ENCODE measurements at places on chromosomes 7 and 10.
A peak's percentile ranks its signal among the peaks of the same experiment; 100 is the strongest.

DNA sequence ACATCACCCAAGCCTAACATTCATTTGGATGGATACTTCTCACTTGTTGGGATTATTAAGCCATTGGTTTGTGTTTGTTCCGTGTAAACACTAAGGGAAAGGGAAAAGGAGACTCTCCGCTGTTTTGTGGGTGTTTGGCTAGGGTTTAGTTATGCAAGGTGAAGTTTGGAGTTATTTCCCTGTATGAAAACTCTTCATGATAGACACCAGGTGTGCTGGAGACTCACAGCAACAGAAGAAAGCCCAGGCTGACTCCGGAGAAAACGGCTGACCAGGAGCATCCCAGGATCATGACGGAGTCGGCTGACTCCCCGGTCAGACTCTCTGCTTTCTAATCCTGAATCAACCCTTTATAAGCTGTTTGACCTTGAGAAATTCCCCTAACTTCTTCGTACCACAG is 94.1 kb upstream of the KLF6 start:
- no peak for DNase-seq

GRCh38 chr10:81444242-81444929 is 430.6 kb upstream of the NRG3 start:
- no peak for DNase-seq

- no peak for DNase-seq
Observed at GRCh38 chr7:33061282-33061937, 1.2 kb downstream of the NT5C3A start.

DNA sequence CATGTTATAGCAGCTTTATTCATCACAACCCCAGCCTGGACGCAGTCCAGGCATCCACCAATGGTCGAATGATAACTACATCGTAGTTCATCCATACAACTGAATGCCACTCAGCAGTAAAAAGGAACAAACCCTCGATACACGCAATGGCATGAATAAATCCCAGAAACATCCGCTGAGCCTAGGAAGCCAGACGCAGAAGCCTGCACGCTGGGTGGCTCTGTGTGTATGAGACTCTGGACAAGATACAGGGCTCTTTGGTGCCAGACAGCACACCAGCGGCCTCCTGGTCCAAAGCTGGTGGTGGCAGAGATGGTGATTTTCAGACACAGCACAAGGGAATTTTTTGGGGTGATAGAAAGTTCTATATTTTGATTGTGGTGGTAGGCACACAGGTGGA is 10.0 kb upstream of the CRYGN start:
- DNase-seq = no peak

GRCh38 chr10:24012249-24012803 is 196.6 kb upstream of the KIAA1217 start:
- no peak for DNase-seq

DNA sequence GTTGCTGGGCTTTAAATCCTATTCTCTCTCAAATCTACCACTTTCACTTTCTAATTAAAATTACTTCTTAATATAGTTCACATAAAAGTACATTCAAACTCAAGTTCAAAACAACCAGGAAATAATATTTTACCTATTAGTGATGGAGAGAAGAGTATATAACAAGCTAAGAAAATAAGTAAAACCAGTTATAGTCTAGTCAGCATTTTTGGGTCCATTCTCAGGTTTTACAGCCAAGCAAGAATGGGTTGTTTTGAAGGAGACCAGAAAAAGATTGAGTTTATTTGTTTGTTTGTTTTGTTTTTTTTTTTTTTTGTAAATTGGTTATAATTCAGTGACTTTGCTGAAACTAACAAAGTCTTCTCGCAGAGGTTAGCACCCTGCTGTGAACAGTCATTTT is 106.3 kb upstream of the PTPRZ1 start:
- no peak for DNase-seq

DNA sequence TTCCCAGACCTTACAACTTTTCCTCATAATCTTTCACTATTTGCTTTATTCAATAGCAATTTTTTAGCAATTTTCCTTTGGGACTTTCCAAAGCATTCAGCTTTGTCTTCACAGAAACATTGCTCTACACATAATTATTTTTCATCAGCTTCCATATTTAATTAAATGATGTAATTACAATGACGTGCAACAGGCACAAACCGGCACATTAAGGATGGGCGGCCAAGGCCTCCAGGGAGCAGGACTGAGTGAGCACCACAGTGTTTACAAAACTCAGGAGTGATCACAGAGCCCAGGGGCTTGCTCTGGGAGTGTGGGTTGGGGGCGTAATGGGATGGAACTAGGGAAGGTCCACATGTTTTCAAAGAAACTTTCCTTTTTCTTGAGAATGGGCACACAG is 69.8 kb downstream of the MAD1L1 start:
- no peak for DNase-seq

- DNase-seq = no peak
Observed at GRCh38 chr7:102427019-102427405, 6.4 kb upstream of the ORAI2 start.

GRCh38 chr7:8418629-8419245 is 14.7 kb upstream of the NXPH1 start:
- DNase-seq = peak; percentile 83

- DNase-seq = peak; percentile 6
Observed at GRCh38 chr10:546971-547590, 142.4 kb downstream of the DIP2C start.

GRCh38 chr7:40544871-40545303 is 410.1 kb downstream of the SUGCT start:
- DNase-seq = no peak

DNA sequence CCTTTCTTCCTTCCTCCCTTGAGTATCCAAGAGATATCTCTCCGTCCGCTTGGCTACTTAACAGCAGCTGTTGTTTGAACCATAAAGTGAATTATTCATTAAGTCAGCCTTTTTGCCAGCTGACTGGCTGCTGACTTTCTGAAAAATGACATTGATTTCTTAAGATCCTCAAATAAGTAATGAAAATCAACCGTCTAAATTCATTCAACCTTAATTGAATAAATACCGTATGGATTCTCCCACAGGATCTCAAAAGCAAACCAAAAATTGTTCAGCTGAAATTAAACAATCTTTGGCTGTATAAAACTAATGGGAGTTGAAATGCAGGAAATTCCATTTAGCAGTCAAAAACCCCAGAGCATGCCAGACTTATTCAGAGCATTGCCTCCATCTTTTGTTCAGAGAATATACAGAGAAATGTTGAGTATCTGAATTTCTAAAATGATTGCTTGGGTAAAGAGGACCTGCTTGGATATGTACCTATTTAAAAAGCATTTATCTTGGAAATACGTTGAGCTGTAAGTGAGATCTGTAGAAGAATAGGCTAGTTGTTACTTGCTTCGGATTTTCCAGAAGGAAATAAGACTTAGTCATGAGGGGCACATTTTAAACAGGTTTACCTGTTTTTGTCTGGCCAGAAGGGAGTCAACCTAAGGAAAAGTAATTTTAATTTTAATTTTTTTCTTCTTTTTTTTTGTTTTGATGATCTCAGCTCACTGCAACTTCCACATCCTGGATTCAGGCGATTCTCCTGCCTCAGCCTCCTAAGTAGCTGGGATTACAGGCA is 136.2 kb downstream of the PLXDC2 start:
- peak; percentile 36 for DNase-seq

GRCh38 chr10:20809631-20810030 is 87.5 kb downstream of the NEBL start:
- DNase-seq = no peak

GRCh38 chr10:78200686-78201085 is 167.0 kb downstream of the RPS24 start:
- no peak for DNase-seq

GRCh38 chr10:82150123-82150900 is 275.3 kb downstream of the NRG3 start:
- peak; percentile 69 for DNase-seq

- DNase-seq = peak; percentile 45
Observed at GRCh38 chr7:5532536-5533335, 109.1 kb upstream of the TNRC18 start.

DNA sequence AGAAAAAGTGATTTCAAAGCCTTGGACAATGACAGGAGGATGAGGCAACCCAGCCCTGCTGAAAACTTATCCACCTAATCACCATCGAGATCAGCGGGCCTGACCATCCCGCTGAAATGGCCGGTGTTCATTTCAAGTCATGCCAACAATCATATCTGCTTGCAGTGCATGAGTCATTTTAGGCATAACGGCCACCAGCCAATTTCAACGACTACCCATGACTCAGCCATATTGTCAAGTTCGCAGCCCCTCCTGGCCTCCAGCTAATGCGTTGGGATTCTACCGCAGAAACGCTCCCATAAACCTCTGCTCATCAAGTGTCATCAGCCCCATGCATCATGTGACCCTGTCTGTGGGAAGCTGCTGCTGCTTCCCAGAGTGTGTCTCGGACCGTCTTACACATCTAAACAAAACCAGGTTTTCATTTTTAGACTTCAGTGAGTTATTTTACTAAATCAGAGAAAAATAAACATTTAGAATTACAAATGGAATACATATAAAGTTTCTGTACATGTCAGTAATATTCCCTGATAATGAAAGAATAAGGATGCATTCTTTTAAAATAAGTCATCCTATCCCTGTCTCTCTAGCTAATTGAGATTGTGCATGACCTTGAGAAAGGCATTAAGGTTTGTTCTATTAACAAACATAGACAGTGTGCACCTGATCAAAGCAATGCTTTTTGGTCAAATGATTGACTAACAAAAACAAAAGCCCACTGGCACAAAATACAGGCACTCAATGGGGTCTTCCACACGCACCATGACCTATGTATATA is 188.9 kb downstream of the ADAM12 start:
- DNase-seq = peak; percentile 95

DNA sequence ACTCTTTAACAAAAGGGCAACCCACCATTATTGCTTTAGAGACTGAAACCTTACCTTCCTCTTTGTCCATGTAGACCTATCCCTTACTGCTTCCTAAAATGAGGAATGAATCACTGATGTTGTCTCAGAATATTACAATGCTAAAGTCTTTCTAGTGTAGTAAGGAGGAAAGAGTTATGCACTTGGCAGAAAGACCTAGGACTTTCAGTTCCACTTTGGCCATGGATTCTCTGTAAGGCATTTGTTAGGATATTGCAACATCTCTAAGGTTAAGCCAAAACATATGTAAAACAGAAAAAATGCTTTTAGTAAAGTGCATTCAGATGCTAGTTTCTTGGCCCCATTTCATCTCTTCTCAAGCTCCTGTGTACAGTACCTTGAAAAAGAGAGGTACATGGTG is 230.9 kb downstream of the PARD3 start:
- no peak for DNase-seq

DNA sequence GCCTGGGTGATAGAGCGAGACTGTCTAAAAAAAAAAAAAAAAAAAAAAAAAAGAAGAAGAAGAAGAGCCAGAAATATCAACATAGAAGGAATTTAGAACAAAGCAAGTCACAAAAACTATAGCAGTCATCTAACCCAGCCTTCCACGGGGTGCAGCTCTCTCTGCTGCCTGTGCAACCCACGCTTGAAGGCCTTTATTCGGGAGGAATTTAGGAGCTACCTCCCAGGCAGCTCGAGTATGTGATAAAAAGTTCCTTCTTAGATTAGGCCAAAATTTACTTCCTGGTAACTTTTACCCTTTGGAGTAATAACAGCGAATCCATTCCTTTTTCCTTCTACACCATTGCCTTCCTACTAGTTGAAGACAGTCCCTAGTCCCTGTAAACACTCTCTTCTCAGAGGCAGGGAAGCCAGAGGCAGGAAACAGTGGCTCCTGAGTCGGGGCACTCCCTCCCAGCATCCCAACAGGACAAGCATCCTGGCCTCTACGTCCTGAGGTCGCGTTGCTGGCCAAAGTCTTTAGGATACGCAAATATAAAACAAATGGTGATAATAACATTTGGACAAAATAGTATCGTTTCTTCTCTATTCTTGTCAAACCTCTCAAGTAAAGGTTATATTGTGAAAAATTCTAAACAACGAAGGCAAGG is 109.3 kb upstream of the KMT2C start:
- DNase-seq = no peak

GRCh38 chr7:148558914-148559313 is 31.7 kb upstream of the C7orf33 start:
- DNase-seq = no peak

DNA sequence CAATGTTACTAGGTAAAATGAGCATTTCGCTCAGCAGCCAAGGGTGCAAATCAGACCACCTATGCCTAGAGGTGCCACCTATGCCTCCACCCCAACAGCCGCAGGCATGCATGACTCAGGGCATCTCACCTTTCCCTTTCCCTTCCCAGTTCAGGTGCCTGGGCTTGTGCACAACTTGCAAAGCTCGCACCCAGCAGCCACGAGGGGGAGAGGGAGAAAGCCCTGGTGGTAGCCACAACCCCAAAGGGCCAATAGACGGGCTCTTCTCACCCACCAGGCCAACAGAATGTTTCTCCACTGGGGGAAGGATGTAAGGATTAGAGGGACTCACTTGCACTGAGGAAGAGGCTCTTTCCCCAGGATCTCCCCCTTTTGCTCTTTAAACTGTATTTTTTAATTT is 462.3 kb upstream of the PCDH15 start:
- no peak for DNase-seq

- DNase-seq = no peak
Observed at GRCh38 chr10:48274636-48275035, at the start of gene FRMPD2. FRMPD2 (minus strand) TSS chr10:48274696; CDS start chr10:48274567, 129 bp downstream.

- peak; percentile 79 for DNase-seq
Observed at GRCh38 chr7:149662591-149663095, 110.7 kb downstream of the ZNF467 start.

GRCh38 chr7:15862016-15862780 is 175.7 kb upstream of the MEOX2 start:
- no peak for DNase-seq

DNA sequence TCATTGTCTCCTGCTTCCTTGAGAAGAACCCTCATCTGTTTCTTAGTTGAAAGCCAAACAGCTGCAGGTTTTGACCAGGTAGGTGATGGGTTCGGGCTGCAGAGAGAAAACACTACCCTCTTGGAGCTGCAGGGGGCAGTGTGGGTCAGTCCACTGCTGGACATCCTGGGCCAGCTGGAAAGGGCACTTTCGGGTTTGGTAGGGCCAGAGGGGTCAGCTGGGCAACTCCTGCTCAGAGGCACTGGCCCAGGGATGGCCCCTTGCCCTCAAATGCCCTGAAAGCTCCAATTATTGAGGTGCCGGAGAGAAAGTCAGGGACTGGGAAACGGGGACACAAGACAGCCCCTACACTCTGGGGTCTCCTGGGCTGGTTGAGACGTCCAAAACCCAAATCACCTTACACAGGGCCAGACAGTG is 90.7 kb downstream of the MKI67 start:
- peak; percentile 60 for DNase-seq

DNA sequence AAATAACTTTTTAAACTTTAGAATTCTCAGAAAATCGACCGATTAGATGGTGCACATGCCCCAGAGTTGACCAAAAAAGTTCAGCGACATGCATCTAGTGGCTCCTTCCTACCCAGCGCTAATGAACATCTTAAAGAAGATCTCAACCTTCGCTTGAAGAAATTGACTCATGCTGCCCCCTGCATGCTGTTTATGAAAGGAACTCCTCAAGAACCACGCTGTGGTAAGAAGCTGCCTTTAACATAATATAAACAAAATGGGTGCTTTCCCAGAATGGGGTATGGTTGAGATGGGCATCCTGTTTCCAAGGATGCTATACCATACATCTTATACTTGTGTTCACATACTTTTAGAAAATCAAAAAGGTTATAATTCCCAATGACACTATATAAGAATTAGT is 24.6 kb downstream of the GLRX3 start:
- DNase-seq = no peak

Data from cardiac muscle cell (in vitro differentiated cells and primary cell).